ENCODE measurements at places on chromosomes 4 and X.

DNA sequence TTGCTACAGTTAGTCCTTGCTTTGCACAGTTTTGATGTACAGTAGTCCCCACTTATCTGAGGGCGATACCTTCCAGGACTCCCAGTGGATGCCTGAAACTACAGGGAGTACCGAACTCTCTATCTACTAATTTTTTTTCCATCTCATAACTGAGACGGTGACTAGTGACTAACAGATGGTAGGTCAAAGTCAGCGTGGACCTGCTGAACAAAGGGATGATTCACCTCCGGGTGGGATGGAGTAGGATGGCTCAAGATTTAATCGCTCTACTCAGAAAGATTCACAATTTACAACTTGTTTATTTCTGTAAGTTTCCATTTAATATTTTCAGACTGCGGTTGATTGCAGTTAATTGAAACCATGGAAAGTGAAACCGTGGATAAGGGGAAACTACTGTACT is 655.8 kb downstream of the ZNF674 start:
- peak; percentile 34 for DNase-seq

DNA sequence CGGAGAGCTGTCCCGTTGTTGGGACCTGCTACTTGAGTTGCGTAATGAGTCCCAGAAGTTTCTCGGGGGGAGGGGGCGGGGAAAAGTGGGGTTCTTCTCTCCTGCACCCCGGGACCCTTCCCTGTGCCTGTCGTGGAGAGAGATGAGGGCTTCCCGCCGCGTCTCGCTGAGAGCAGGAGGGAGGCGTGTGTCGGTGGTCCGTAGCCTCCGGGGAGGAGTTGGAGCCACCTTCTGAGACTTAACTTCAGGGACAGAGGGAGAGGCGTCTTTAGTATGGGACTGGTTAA is 698 bp downstream of the AFF1 start:
- DNase-seq = no peak

- peak; percentile 39 for DNase-seq
Measured at GRCh38 chr4:47615385-47615784, 130.3 kb downstream of the ATP10D start.

GRCh38 chr4:42690537-42690936 is 33.6 kb upstream of the ATP8A1 start:
- no peak for DNase-seq

GRCh38 chrX:153598541-153599191 is at the start of gene CCNQ:
TSS of gene CCNQ (minus strand) at chrX:153599139. CDS start at chrX:153599073, 66 bp downstream.
- peak; percentile 4 for DNase-seq

GRCh38 chrX:42943051-42943974 is 165.3 kb upstream of the PPP1R2C start:
- DNase-seq = no peak

DNA sequence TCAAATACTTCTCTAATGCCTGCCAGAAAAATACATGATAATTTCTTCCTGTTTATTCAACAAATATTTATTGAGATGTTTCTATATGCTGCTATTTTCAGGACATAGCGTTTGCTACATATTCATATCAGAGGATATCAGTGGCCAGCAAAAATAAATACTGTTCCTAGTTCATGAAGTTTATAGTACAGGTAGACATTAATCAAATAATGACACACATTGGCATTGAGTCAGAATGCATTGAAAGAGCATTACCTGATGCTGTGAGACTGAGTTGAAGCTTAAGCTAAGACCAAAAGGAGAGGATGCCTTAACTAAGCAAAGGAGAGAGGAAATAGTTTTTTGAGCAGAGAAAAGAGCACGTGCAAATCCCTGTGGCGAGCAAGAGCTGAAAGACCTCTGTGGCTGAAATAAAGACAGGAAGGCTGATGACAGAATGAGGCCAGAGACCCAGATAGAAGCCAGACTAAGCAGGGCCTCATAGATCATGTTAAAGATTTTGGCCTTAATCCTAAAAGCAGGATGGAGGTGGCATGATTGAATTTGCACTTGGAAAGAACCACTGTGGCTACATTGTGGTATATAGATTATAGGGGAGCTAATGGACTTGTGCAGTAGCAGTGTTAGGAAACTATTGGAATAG is 36.2 kb downstream of the FAM241A start:
- no peak for DNase-seq

GRCh38 chr4:10521424-10521823 is 64.2 kb upstream of the ZNF518B start:
- DNase-seq = no peak

- DNase-seq = peak; percentile 67
Measured at GRCh38 chrX:130055103-130055502, 55.2 kb downstream of the ELF4 start.

DNA sequence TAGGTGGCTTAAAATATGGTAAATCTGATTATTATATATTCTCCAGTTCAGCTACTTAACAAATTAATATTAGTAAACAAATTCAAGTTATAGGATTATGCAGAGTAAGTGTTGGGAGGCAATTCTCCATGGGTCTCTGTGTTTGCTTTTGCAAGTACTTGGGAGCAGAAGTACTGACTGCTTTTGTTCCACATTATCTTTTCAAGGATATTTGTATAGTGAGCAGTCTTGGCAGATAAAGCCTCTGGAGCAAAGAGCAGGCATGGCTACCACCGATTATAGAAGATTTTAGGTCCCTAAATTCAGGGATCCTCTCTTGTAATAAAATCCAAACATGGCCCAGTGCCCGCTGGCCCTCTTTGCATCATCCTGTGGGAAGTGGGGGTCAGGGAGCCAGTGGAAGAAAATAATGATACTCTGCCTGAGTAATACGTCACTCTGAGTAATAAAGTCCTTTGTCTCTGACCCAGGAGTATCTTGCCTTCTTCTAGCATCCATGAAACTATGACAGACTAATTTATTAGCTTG is 23.2 kb downstream of the NDNF start:
- no peak for DNase-seq

DNA sequence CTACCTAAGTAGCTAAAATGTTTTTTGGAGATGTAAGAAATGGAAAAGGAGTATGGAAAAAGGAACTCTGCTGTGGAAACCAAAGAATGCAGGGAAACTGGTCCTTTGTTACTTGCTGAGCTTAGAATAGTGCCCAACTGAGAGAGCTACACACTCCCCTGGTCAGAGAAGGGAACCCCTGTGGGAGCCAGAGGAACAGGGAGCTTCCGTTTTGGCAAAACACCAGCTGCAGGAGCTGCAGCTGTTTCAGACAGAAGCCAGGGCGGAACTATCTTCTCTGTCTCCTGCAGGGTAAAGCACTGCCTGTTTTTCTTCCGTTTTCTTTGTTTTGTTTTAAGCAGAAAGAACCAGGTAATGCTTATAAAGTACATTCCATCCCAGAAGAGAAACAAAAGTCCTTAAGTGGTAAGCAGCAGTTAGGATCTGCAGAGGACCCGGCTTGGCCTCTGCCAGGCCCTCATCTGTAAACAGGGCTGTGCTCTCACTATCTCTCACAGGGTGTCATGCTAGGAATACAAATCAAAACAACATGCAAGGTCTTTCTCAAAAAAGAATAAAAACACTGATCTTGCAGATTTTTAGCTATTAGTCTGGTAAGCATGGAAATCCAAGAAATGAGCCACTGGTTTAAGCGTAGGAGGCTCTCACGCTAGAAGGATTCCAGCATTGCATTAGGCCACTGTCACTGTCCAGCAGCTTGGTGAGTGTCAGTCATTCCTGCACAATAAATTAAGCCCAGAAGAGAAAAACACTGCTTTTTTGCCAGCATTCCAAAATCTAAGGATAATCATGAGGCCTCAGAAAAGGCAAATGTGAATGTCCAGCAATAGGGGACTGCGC is 76.1 kb downstream of the CHST7 start:
- no peak for DNase-seq

All from fibroblast of skin of abdomen (primary cell).